ENCODE measurements at places on chromosomes 5 and 9.

DNA sequence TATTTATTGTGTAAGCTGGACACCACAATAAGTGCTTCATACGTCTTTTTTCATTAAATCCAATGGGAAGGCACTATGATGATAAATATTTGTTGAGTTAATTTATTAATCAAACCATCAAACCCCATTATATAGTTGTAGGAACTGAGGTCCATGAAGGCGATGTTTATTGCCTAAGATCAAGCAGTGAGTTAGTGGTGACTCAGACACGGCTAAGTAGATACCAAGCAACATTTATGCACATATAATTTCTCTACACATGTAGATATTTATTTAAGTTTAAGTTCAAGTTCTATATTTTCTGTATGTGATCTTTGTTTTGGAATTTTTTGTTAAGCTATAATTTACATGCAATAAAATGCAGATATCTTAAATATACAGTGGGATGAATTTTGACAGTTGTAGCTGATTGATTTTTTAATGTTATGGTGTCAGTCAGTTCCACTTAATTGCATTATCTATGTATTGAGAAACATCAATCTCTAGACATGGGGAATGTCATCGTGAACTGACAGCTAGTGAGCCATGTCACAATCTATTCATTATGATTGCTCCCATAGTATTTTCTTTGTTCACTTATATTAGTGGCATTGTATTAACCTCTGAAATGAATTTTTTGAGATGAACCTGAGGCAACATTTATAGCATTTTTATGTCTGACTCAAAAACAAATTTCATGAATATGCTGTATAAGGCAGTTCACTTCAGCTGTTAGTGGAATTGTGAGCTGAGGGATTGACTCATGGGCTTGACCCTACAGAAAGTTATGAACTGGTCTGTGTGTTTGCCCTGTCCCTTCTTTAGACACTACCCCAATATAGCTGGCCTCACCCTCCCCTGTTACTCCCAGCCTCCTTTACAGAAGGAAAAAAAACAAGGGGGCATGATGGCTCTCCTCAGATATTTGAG is 11.9 kb upstream of the GARNL3 start:
- no peak for DNase-seq

DNA sequence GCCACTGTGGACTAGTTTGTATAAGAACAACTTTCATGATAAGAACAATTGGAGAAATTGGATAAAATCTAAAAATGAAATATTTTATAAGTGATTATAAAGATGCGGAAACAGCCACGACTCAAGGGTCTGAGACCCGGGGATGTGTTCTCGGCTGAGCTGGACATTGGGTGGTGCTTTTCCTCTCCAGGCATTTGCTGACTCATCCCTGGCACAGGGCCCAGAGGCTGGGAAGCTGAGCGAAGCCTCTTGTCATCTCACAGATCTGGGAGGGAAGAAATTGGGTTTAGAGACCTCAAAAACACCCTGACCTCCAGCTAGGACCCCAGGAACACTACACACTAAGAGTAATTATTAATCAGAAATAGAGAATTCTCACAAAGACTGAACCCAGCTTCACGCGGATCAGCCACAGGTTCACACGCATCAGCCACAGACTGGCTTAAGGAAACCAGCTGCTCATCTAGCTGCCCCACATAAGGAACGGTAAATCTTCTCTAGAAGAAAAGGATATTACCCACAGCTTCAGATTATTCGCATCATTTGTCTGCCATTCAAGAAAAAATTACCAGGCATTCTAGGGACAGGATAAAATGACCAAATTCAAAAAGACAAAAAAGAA is 2.8 kb upstream of the OR2V1 start:
- DNase-seq, result no peak

- no peak for DNase-seq
These were observed 43.7 kb upstream of the DEPDC1B start for GRCh38 chr5:60743511-60744314.

- DNase-seq, result no peak
These were observed 91.0 kb downstream of the ARSB start for GRCh38 chr5:78893940-78894677.

DNA sequence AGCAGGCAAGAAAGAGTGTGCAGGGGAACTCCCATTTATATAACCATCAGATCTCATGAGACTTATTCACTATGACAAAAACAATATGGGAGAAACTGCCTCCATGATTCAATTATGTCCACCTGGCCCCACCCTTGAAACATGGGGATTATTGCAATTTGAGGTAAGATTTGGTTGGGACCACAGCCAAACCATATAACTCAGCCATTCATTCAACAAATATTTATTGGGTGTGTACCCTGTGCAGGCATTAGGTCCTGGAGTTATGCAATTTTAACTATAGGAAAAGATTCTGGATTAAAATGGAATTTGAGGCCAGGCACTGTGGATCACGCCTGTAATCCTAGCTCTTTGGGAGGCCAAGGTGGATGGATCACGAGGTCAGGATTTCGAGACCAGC is 124.2 kb upstream of the GAS1 start:
- DNase-seq, result no peak

- DNase-seq, result no peak
These were observed 472.0 kb downstream of the NFIB start for GRCh38 chr9:13841746-13842462.

DNA sequence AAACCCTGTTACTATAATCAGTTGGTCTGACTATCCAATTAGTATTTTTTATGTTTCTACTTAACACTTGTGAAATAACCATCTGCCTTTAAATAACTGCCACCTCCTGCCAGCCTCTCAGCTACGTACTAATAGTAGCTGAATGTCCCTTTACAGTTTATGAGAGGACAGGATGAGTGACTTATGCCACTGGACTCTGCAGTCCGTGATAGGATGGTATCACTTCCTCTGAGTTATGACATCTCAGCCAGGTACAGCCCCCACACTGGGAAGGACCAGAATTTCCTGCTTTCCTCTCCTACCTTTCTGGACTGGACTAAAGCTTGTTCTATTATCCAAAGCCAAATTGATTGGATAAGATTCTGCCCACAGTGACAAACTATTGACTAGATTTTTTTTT is 102.9 kb downstream of the ZFAND5 start:
- DNase-seq, result no peak

DNA sequence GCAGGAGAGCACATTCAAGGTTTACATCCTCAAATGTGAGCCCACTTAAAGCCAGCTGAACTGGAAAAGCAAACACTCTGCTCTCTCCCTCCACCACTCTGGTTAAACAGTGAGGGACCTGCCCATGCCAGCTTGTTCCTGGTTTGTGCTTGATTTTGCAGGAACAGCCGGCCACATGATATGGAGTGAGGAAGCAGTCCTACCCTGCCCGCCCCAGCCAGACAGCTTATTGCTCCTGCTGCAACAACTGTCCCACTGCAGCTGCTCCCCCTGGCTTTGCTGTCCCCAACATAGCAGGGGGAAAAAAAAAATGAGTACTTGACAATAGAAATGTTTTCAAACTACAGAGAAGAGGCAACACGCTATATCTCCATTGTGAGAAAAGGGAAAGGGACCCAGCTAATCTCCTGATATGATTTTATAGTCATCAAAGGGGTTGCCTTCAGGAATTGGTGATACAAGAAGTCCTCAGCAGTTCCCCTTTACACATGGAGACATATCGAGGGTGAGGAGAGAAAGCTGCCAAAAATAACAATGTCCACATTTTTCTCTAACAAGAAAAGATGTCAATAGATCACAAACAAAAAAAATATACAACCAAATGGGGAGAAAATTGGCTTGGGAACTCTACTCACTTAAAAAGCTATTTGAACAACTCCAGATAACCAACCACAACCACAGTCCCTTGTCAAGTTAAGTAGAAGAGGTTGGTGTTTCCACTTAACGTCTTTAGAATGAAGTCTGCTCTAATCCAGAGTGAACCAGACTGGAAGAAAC is 4.6 kb downstream of the MYO10 start:
- DNase-seq, result no peak

DNA sequence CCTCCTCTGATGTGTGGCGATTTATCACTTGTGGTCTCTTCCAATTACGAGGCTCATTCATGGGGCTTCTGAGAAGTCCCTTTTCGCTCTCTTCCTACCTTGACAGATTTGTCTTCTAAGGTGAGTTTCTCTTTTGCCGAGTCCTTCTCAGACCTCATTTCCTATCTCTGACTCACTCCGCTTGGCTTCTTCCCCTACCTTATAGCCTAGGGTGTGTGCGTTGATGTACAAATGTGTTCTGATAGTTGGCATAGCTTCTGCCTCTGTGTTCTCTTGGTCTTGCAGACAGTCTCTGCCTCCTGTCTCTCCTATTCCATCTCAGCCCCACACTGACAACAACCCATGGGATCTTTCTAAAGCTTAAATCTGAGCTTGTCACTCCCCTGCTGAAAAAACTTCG is 56.9 kb upstream of the SHB start:
- DNase-seq, result no peak

DNA sequence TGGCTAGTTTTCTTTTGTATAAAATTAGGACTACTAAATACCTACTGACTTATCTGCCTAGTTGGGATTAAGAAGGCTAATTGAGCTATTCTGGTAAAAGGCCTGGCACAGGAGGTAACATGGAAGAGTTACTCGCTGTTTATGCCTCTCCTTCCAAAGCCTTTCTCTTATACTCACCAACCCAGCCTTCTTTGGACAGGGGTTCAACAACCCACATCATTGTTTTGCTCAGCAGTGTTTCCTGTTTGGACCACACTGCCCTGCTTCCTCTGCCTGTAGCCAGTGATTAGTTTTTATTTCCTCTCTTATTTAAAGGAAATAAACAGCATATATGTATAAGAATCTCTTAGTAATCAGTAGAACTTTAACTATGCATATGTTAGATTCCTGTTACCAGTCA is 85.1 kb upstream of the TLX3 start:
- no peak for DNase-seq

GRCh38 chr9:135416664-135417290 is 62.8 kb upstream of the PPP1R26 start:
- no peak for DNase-seq

GRCh38 chr5:4058899-4059298 is 463.3 kb downstream of the IRX1 start:
- no peak for DNase-seq

DNA sequence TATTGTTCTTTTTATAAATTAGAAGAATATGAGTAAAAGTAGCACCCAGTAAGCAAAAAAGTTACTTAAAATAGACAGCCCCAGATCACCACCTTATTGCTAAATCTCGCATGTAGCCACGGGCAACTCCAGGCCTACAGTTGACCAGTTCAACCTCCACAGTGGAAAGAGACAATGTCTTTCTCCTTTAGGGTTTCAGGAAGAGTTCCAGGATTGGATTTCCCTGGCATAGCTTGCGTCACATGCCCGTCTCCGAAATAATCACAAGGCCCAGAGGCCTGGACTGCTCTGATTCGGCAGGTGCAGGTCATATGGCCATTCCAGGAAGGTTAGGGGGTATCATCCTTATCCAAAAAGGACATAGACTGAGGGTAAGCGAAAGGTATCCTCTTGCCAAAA is 9.9 kb upstream of the PFDN1 start:
- DNase-seq, result no peak

GRCh38 chr9:95030344-95030743 is 287.2 kb downstream of the FANCC start:
- no peak for DNase-seq

GRCh38 chr5:133702791-133703770 is 90.7 kb upstream of the FSTL4 start:
- no peak for DNase-seq

DNA sequence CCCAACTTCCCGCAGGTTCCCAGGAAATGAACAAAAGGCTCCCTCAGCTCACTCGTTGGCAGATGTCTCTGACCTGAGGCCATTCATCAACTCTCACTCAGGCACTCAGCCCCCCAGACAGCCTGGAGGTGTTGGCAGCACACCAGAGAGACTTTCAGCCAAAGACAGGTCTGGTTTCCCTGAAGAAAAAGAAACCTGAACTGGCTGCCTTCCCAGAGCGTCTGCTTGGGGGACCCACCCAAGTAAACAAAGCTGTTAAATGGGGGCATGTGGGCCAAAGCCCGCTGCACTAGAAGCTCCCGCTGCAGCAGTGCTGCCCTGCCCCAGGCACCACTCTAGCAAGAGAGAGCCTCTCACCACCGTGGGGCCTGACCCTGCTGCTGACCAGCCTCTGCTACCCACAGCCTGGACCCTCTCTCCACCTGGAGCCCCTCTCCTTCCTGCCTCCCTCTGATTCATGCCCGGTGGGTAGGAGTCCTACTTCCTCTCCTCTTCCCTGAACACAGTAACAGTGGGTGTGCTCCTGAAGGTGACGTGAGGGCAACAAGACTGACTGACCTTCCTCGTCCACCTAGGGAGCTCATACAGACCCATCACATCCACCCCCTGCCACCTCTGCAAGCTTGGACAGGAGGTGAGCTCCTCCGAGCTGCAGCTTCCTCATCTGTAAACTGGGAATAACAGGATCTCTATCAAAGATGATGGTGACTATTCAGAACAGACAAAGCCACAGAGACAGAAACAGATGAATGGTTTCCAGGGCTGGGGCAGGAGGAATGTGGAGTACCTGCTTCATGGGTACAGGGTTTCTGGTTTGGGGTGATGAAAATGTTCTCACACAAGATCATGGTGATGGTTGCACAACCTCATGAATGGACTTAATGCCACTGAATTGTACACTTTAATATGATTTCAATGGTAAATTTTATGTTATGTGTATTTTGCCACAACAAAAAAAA is 31.0 kb upstream of the GABRP start:
- DNase-seq, result no peak

DNA sequence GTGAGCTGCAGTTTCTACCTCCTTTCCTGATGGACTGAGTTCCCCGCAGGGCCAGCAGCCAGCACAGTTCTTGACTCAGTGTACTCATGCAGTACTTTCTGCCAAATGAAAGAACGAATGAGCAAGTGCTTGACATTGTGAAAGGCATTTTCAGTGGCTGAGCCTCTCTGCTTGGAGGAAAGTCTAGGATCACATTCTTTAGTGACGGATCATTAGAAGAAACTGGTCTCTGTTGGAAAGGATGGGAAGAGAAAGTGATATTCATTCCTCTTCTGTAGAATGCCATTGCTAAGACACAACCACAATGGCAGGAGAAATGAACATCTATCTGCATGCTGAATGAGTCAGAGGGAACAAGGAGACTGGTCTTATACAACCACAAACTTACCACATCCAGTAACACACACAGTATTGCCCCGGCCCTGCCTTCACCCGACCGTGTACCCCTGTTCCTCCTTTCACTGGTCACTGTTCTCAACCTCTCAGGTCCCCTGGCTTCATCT is 206.9 kb downstream of the CRB2 start:
- no peak for DNase-seq

- DNase-seq, result no peak
These were observed 1717.1 kb downstream of the EFNA5 start for GRCh38 chr5:105953616-105954015.

GRCh38 chr5:1320436-1321344 is 24.2 kb downstream of the CLPTM1L start:
- DNase-seq, result no peak

- no peak for DNase-seq
These were observed 355.9 kb downstream of the ADAMTS6 start for GRCh38 chr5:65125591-65126541.

DNA sequence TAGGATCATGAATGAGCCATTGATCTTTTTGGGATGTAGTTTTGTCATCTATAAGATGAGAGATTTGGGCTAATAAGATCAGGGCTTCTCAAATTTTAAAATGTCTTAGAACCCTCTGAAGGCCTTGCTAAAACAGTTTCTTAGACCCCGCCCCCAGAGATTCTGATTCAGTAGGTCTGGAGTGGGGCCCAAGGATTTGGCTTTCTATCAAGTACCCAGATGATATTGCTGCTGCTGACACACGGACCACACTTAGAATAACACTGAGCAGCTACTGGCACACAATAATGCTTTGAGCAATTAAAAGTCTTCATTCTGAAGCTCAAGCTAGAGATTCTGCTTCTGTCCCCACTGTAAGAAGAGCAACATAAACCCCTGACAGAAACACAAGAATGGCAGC is 216.7 kb downstream of the SMARCA2 start:
- no peak for DNase-seq
